ENCODE measurements at places on chromosomes 1 and 21.

DNA sequence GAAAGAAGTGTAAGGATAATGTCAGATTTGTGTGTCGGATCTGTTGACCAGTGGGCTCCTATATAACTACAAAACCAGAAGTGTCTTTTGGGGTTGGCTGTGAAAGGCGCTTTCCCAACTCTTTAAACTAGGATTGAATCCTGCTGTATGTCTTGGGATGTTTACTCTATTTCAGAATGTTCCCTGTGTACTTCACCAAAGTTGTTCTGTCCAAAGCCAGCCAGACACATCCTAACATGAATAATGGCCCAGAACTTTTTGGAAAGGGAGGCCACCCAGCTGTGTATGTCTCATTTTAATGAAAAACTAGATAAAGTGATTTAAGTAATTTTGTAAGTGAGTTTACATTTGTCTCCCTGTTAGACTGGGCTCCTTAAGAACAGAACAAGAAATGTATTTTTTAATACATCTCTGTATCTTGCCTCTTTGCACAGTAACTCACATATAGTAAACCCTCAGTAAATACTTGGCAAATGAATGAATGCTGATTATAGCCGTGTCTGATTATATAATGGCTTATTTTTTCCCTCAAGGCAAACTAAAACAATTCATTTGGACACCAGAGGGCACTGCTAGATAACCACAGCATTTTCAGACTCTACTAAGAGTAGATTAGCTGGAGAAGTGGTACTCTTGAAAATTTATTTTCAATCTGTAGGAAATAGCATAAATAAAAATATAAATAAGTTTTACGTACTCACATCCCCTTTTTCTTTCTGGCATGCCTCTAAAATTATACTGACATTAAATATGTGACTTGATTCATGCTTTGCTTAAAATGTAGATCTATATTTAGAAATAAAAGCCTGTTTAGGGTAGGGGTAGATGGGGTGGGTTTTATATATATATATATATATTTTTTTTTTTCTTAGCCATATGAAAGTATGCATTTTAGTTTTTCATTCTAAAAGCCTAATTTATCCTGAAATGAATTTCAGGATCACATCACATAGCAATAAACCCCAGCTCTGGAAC is 23.8 kb downstream of the TSEN15 start:
- no peak for DNase-seq

DNA sequence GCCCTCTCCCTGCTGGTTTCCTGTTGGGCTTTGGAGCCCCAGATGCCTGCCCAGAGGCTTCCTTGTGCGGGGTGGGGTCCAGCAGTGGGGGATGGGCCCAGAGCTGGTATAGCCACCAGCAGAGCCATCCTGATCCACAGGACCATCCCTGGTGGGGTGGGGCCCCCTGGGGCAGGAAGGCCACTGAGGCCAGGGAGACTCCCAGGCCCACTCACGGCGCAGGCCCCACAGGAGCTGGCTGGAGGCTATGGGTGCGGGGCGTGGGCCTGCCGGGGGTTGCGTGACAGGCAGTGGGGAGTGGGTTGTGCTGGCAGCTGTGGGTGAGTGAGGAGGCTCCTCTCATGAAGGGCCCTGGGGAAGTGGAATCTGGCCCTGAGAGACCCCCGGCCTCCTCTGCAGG is 5.7 kb downstream of the LRRC3 start:
- no peak for DNase-seq

DNA sequence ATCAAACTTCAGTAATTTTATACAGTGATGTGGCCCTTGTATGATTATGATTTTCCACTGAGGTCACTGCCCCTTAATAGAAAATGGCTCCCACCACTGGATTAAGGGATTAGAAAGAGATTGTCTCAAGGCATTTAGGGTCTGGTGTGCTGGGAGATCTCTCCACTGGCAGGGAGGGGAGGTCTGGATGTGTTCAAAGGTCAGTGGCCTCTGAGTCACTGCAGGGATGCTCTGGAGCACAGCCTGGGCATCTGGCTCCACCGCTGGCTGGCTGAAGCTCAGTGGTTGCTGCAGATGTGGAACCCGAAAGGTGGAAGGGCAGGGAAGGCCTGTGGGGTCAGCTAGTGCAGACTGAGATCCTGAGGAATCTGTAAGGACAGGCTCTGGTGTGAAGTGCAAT is 18.3 kb upstream of the CHI3L1 start:
- DNase-seq: no peak

DNA sequence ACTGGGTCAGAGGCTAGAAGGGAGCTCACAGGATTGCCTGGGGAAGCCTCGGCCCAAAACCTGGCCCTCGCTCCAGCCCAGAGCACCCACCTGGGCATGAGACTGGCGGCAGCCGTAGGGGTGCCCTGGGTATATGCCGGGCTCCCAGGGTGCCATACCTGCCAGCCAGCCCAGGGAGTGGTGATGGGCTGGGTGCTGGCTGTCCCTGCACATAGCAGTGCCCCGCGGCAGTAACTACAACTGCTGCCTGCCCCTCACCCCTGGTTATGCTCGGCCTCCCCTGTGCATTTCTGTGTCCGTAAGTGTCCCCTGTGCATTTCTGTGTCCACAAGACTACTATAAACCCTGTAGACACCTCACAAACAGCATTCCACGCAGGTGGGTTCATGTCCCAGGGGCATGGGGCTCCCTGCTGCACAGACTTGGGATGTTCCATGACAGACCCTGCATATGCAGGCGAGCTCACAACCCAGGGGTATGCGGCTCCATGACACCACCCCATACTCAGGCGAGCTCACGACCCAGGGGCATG is 5.8 kb upstream of the SPATC1L start:
- no peak for DNase-seq

GRCh38 chr1:212556822-212557549 is 51.6 kb upstream of the ATF3 start:
- DNase-seq: no peak

- DNase-seq: no peak
Measured at GRCh38 chr1:236301958-236302335, 20.2 kb upstream of the ERO1B start.

DNA sequence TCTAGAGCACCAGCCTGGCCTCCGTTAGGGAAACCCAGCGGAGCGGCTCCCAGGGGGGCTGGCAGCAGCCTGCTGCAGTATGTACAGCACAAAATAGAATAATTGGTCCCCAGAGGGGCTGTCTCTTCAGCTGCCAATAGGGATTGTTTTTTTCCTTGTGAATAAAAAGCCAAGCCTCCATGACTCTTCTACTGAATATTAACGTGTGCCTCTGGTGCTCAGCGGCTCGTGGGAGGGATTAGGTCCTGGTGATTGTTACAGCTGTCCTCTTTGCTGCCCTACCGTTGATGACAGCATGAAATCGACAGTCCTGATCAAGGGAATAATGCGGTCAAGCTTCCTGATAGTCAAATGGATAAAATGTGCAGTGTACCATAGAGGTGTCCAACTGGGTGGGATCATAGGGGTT is 190.7 kb upstream of the RUNX1 start:
- DNase-seq: no peak

- DNase-seq: no peak
Measured at GRCh38 chr1:54439550-54440223, 33.5 kb upstream of the SSBP3 start.

GRCh38 chr1:119187416-119187815 is 47.0 kb upstream of the WARS2 start:
- no peak for DNase-seq

DNA sequence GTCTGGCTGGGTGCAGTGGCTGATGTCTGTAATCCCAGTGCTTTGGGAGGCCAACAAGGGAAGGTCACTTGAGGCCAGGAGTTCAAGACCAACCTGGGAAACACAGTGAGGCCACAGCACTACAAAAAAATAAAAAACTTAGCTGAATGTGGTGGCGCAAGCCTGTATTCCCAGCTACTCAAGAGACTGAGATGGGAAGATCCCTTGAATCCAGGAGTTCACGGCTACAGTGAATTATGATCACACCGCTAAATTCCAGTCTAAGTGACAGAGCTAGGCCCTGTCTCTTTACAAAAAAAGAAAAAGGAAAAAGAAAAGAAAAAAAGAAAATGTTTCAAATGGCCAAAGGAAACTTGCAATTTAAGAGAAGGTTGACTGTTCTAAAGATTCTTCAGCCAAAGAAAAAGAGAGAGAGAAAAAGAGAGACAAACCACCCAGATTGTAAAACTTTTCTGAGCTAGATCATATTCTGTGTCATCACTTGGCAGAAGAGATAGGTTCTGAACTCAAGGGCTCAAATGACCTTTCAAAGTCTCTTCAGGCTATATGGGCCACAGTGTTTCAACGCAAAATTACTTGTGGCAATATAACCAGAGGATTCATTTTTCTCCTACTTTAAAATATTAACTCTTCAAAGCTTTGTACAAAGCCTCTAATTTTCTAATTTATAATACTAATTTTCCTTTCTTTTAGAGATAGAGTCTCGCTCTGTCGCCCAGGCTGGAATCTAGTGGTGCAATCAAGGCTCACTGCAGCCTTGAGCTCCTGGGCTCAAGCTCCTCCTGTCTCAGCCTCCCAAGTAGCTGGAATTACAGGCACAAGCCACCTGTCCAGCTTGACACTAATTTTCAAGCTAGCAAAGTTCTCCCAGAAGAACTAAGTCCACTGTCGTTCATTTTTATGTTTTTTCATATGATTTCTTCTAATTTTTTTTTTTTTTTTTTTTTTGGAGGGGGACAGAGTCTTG is 20.5 kb downstream of the ARID4B start:
- DNase-seq: no peak

GRCh38 chr1:197904126-197904787 is 1.8 kb downstream of the C1orf53 start:
- DNase-seq: no peak

GRCh38 chr1:97006044-97006661 is 284.6 kb downstream of the PTBP2 start:
- no peak for DNase-seq

GRCh38 chr1:161223805-161224694 is 622 bp upstream of the APOA2 start:
- DNase-seq: no peak
